ENCODE measurements at places on chromosomes 5 and 9.

DNA sequence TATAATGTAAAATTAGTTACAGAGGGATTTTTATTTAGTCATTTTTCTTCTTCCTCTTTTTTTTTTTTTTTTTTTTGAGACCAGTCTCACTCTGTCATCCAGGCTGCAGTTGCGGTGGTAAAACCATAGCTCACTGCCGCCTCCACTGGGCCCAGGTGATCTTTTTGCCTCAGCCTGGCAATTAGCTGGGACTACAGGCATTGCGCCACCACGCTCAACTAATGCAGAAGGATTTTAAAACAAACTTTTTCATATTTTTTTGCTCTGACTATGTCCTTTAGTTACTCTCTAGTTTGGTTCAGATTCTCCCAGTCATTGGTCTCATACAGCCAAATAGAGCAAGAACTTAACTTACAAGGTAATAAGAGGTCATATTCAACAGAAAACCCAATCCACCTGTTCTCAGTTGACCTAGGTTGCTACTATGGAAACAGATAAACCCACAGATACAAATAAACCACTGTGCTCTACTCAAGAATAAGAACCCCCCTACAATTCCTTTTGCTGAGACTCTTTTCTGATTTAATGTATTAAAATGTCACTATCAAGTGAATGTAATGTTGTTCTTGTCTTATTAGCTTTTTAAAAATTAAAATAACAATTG, 50.1 kb upstream of the TTC39B start:
- DNase-seq = no peak

DNA sequence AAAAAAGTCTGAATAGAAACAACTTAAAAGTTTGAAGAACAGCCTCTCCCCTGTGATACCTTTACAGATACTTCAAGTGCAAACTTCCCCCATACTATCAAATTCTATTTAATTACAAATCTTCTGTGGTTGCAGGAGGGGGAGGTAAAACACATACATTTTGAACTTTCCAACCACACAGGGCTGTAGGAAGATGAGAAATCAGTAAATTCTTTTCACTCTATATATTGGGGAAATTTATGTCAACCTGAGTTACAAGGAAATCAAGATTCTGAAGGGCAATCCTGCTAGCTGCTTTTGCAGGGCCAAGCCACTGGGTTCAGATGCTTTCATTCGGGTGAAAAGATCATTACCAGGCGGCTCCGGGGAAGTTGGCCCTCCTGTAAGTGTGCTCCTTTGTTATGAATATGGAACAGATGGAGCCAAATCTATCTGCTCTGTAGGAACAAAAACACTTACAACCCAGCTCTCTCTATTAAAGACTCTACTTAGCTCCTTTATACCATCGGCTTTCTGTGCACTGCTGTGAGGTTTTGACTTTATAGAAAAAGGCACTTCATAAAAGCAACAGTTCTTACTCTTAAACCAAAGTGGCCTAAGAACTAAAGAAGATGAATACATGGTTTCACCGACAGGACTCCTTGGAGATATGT, 269.1 kb downstream of the EFNA5 start:
- DNase-seq = no peak

GRCh38 chr5:17269201-17269600, 51.8 kb downstream of the BASP1 start:
- no peak for DNase-seq

GRCh38 chr5:119341452-119342349, 14.1 kb upstream of the TNFAIP8 start:
- DNase-seq = no peak

DNA sequence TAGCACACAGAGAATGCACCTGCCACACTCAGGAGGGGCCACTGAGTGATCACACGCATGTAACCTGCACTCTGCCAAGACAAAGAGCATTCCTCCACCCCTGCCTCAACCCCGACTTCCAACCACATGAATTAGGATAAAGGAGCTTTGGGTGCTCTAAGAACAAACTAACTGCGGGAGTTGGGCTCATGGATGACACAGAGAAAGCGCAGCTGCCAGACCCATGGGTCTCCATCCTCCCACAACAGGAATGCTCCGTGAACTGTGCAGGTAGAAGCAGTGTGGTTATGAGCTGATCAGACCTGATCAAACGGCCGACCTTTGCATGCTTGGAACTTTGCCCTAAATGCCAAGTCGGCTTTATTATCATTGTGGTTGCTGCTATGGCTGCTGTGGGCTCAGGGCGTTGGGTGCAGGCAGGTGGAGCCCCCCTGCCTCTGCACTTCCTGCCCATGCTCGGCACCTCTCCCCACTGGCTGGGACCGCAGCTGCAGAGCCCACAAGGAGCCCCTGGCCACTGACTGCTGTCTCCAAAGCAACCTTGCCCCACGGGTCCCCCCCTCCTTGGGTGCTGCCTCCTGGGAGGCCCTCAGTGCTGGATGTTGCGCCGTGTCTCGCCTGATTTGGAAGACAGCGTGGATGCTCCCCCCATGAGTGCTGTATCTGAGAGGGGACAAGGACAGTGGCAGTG, 2.6 kb upstream of the SLC6A3 start:
- DNase-seq = no peak

- DNase-seq = no peak
Measured at GRCh38 chr5:90297045-90297764, 112.4 kb downstream of the CETN3 start.

- DNase-seq = no peak
Measured at GRCh38 chr9:114115654-114116125, 16.6 kb upstream of the KIF12 start.

DNA sequence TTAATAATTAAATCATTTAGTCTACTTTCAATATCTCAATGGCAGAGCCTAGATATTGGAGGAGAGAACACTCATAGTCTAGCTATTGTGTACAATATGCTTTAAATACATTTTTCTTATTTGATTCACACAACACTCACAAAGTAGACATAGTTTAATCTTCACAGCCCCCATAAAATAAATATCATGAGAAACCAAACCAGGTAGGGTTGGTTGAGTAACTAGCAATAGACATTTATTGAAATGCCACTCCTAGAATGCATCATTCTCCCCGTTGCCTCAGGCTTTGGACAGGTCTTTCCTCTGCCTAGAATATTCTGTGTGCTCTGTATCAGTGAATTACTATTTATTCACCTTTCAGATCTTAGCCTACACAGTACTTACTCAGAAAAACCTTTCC, 141.9 kb downstream of the CEMIP2 start:
- DNase-seq = no peak

DNA sequence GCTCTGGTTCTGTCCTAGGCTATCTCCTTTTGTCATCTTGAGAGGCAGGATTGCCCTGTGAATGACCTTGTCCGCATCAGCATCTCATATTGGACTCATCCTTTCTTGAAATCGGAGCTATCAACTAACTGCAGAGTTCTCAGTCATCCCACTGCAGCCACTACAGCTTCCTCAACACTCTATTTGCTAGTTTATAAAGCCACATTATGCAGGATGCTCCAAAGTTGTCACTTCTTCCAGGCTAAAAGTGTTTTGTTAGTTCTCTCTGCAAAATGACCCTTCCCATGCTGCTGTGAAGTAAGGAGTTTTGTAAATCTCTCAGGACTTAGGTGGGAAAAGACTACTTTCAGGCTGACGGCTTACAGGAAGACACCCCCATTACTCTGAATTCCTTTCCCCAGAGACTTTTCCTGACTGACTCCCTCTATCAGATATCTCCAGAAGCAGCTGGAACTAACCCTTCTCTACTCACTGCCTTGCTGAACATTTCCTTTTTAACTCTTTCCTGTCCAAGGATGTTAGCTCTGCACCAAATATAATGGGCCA, 257.6 kb downstream of the NFIB start:
- DNase-seq = no peak

GRCh38 chr5:180825768-180826525, 23.3 kb upstream of the MGAT1 start:
- peak; percentile 73 for DNase-seq

GRCh38 chr9:124290053-124290591, 32.4 kb downstream of the NEK6 start:
- DNase-seq = no peak

- no peak for DNase-seq
Measured at GRCh38 chr9:12448246-12448645, 244.9 kb upstream of the TYRP1 start.

- DNase-seq = no peak
Measured at GRCh38 chr9:25226901-25227686, 451.1 kb downstream of the TUSC1 start.

- DNase-seq = no peak
Measured at GRCh38 chr5:14129123-14129522, 14.0 kb upstream of the TRIO start.

DNA sequence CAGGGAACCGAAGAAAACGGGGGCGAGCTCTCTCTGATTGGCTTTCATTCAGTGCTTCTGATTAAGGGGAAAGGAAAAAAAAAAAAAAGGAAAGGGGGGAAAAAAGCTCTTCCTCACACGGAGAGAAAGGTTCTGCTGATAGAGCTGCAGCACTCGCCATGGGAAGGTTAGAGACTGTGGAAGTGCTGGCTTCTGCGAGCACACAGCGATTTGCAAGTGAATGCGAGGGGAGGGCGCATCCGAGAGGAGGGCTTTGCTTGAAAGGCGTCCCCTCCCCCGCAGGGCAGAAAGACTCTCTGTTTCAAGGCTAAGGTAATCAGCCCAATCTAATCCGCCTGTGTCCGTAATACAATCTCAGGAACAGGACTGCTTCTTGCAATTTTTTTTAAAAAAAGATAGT, at the start of gene CDH10:
Gene CDH10, minus strand, starts transcription at position 218 of the 400 bp plus-strand sequence. CDS start 51,488 bp downstream, outside the sequence.
- DNase-seq = peak; percentile 56

DNA sequence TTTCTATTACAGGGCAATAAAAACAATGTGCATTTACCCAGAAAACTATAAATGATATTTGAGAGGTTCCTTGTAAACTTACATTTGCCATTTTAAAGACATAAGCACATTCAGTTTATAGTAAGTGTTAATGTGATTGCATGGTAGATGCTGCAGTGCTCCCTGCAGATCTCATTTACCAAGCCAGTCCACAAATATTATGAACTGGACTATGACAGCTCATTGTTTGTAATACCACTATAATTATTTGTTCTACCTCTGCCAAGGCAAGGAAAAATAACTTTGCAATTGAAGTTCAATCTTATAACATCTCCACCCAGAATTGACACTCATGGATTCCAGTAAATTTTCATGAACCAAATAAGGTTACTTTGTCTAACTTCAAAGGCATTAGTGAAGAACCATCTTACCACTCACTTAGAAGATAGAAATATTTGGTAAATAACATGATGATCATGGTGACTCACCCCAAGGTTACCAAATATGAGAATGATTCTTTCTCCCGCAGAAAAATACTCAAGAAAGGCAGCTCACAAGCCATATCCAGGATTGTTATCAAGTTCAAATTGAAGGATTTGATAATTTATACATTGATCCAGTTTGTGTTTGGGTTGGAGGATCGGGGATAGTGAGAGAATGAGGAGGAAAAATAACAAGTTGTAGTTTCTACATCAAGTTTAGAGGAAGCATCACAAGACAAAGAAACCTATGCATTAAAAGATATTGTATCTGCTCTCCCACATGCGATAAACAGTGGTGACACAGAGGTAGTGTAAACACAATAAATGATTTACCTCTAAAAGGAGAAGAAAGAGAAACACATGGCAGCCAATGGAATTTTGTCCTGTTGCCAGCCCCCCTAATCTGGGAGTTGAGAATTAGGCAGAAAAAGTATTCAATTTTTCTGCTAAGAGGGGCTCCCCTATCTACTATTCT, 29.5 kb downstream of the CDH9 start:
- DNase-seq = no peak

- DNase-seq = peak; percentile 15
Measured at GRCh38 chr9:75168270-75169178, 80.2 kb downstream of the OSTF1 start.

DNA sequence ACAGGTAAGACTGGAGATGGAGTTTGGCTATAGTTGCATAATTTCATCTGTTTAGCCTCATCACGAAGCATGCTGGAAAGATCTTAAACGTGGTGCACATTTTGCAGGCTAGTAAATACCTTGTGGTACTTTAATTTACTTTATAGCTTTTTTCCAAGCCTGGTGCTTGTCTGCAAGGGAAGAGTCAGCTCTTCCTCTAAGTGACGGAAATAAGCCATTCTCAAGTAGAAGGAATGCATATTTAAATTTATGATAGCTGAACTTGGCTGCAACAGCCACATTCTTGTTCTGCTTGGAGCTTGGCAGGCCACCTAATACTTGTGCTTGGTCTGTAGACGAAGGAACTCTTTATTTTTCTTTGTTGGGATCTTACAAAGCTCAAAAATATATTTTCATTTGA, 188.0 kb upstream of the PIK3R1 start:
- peak; percentile 78 for DNase-seq

DNA sequence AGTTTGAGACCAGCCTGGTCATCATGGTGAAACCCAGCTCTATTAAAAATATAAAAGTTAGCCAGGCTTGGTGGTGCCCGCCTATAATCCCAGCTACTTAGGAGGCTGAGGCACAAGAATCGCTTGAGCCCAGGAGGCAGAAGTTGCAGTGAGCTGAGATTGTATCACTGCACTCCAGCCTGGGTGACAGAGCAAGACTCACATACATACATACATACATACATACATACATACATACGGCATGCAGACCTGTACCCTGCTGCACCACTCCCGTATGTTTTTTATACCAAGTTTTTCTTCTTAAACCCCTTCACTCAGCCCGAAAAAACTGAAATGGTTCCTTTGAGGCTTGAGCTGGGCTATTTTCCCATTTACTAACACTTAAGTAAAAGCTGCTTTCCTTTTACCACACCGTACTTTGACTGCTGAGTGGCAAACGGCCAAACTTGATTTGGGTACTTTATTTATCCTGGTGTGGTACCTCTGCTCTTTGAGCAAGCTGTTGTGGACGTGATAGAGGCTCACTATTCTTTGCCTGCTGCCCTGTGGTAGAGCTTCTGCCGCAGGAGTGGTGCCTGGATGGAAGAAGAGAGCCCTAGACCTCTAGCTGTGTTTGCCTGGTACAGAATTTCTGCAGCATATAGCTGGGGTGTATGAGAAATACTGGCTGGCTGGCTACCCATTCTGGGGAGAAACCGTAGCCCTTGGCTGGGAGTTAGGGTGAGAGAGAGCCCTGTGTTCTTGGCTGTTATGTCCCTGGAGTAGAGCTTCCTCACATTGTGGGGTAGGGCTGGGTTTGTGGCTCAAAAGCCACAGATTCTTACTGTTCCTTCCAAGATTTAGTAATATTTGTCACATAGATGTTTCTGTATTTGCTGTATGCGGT, 19.4 kb downstream of the IPO11 start:
- no peak for DNase-seq

GRCh38 chr5:179731791-179732411, 721 bp upstream of the MAML1 start:
- DNase-seq = peak; percentile 84

GRCh38 chr9:82805027-82805426, 257.9 kb downstream of the RASEF start:
- no peak for DNase-seq

All from adipocyte (in vitro differentiated cells).